NCI-H1092 treated with DMSO at 0.1 percent for 48 hours (cell line): ENCODE measurements at places on chromosomes 2 and 18.

GRCh38 chr2:157339965-157340655 is 14.5 kb upstream of the ERMN start:
- DNase-seq: no peak

- DNase-seq: no peak
Measured at GRCh38 chr18:22176420-22177326, 7.3 kb downstream of the GATA6 start.

DNA sequence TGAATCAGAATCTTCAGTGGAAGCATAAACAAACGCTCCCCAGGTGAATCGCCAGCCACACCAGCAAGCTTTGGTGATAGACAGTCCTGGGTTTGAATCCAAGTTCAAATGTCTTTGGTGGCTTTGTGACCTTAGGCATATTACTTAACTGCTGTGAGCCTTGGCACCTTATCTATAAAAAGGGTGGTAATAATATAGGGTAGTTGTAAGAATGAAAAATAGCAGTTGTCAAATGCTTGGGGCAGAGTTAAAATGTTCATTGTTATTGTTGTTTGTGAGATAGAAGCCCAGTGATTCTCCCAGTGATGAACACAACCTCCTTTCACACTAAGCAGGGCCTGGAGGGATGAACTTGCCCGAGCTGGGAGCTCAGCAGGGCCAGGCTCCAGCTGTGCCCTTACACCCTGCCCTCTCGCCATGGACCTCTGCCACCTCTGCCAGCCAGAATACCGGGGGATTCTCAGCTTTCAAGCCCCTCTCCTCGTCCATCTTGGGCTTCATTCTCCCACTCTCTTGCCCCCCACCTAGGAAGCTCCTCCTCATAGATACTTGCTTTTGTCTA is 6.1 kb upstream of the TMBIM1 start:
- no peak for DNase-seq

GRCh38 chr18:46253498-46253897 is 149.3 kb downstream of the HAUS1 start:
- no peak for DNase-seq

GRCh38 chr2:44926957-44927356 is 14.5 kb upstream of the SIX3 start:
- DNase-seq: no peak

DNA sequence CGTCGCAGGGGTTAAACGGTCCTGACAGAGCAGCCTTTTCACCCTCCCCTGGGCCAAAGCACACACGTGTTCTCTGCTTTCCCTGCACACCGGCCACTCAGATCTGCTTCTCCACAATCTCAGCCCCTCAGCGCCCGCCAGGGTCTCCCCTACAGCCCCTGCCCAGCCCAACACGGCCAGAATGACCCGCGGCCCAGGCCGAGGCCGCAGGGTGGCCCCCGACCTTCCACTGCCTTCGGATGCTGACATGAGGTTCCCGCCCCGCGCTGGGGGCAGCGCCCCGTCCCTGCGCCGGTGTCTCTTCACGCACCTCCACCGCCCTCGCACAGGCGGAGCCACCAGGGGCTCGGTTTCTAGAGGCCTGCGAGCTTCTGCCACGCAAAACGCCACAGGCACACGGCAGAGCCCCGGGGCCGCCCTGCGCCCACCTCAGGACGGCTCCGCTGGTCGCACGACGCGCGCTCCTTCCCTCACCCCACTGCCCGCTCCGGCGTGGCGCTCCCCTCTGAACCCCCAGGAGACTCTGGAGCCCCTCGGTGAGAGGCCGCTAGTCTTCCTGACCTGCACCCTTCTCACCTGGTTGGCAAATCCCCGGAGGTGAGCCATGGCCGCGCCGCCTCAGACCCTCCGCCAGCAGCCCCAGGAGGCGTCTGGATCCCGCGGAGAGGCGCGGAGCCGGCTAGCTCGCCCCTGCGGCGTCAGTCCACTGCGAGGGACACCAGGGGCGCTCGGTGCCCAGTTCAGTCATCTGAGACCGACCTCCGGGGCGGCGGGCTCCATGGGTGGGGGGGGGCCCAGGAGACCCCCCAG is 749 bp downstream of the STK25 start:
- DNase-seq: peak; percentile 21

DNA sequence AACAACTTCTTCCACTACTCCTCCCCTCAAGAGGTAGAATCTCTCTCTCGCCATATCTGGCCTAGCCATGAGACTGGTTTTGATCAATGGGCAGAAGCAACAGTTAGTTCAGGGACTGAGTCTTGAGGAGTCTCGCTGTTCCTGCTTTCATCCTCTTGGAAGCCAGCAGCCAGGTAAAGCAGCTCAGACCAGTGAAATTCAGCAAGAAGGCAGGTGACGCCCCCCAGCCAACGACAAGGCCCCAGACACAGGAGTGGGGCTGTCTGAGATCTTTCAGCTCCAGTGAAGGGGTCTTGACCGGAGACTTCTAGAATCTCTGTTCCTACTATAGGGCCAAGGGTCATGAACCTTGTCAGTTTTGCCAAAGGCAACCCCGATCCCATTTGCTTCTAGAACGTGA is 39.7 kb upstream of the ACAA2 start:
- no peak for DNase-seq

GRCh38 chr18:9578306-9578705 is 36.1 kb downstream of the PPP4R1 start:
- DNase-seq: no peak

DNA sequence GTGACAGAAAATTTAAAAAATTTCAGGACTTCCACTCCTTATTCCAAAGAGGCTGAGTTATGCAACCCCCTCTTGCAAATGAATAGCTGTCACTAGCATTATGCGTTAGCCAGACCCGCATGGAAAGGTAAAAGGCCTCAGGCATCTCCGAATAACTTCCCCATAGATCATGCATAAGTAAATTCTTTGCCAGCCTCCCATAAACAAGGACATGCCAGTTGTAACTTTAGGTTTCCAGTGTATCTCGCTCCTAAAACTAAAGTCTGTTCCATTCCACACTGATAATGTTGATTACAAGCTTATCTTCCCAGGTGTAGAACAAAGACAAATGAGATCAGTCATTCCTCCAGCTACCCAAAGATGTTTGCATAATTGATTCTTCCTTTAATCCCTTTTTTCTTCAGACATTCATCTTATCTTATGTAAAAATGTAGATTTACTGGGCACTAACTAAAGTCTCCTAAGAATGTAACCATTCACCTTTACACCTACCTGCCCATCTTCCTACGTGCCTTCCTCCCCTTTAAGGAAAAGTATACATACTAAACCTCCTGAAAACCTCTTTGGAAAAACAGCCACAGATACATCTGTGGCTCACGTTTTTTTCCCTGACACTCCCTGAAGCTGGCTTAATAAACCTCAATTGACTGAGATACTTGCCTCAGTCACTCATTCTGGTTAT is 13.6 kb upstream of the NFU1 start:
- no peak for DNase-seq

DNA sequence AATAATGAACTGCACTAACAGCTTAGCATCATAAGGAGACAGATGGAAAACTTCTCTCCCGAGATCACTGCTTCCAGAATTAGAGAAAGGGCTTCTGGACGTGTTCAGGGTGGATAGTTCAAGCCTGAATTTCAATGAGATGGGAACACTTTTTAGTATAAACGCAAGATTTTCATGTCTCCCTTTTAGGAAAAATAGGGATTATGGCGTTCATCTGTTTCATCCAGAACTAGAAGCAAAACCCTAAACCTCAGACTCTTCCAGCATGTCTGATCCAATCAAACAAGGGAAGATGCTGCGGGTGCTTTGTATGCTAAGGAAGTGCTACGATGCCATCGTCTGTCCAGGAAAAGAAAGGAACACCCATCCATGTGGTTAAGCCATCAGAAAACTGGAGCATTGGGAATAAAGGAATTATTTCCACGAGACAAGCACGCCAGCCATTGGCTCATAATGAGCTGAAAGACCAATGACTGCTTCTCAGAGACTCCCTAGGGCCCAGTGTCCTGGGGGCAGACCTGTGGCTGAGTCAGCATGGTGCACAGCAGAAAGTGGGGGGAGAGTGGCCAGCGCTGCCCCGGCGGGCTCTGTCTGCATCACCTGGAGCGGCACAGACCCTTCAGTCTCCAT is 65.9 kb upstream of the AFF3 start:
- no peak for DNase-seq

DNA sequence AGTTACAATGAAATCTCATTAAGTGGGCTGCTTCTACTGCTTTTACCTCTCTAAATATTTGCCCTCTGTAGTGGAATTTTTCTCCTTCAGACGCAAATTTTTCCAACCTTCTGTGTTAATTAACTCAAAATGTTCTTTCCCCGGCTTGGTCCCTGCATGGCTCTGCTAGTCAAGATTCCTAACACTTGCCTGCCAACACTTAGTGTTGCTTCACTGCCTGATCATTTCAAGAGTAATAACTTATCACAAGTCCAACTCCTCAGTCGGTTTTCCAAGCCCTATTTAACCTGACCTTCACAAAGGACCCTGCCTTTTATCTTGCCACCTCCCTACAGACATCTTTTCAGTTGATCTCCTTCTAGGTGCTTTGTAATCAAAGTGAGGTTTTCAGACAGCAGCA is 142.7 kb downstream of the HRH4 start:
- no peak for DNase-seq
